Anterior cingulate cortex (tissue), 58 donors: ENCODE measurements at places on chromosomes 11 and 22.

GRCh38 chr11:30583476-30584280, 2.5 kb downstream of the MPPED2 start:
- DNase-seq, result no peak

DNA sequence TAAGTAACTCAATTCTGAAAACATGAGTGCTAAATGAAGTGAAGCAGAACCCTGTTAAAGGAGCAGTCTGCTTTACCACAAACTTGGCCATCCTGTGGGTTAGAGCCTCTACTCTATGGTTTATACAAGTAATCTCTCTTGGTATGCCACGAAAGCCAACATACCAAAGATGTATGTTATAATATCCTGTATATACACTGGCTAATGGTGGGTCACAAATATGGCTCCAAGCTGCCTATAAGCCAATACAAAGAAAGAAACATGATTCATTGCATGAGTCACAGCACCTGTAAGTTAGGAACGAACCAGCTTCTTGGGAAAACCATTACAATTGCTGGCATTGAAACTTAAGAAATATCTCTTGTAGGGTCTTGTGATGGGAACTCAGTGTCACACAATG, 16.1 kb downstream of the XRRA1 start:
- no peak for DNase-seq

- DNase-seq, result no peak
Measured at GRCh38 chr11:111309215-111309915, 11.0 kb downstream of the POU2AF3 start.

GRCh38 chr11:132540581-132540980, 991.7 kb downstream of the OPCML start:
- DNase-seq, result no peak

DNA sequence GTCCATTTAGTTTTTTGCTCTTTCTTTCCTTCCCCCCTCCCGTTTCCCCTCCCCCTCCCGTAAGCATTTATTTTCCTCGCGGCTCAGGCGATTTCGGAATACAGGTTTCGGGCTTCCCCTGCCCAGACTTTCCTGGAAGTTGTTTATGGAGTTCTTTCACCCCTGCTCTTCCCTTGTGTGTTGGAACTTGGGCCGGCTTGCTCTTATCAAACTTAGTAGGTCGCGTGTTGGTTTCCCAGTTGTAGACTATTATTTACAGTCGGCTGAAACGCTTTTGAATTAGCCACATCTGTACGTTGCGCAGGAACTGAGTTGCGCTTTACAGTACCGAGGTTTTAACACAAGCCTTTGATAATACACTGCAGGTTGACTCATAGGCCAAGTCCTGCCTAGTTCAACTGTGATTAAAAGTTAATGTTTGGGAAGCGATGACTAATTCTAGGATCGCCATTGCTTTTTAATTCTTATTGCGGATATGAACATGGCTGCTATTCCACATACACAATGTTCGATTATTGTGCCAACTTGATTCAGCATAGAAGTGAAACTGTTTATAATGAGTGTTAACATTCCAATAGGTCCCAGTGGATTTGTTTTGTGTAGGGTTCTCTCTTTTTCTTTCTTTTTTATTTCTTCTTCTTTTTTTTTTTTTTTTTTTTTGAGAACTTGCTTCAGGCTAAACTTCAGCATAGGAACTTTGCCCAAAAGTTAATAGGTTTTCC, 1.7 kb downstream of the YAP1 start:
- DNase-seq, result no peak

- no peak for DNase-seq
Measured at GRCh38 chr11:23563591-23563990, 703.3 kb upstream of the CCDC179 start.

DNA sequence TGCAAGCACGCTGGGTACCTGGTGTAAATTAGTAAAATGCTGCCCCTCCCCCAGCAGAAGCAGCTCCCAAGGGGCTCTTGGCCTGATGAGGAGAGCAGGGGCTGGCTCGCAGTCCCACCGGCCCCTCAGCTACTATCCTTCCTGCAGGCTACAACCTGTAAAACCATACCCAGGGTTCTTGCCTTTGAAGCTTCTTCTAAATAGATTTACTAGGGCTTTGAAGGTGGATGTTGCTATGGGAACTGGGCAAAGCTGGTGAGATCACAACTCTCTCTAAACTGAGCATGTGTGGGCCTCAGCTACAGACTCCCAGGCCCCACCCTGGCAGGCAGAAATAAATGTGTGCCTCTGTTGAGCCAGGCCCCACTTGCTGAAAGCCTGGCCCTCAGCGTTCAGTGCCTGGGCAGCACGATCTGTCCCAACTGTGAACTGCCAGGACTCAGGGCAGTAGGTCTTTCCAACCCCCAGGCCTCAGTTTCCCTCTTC, 18.5 kb downstream of the CD5 start:
- DNase-seq, result no peak
